Aorta (tissue), 5 donors: ENCODE measurements at places on chromosomes 16 and 17. TPM values are rescaled to one million over a fixed set of nuclear protein-coding genes. Genes with fewer than 3 reads are reported as not detected.

The CACNG4 gene
- not detected for total RNA-seq

The DNAH3 gene
- not detected for total RNA-seq

The TLCD3B gene
- total RNA-seq = not detected

DNA sequence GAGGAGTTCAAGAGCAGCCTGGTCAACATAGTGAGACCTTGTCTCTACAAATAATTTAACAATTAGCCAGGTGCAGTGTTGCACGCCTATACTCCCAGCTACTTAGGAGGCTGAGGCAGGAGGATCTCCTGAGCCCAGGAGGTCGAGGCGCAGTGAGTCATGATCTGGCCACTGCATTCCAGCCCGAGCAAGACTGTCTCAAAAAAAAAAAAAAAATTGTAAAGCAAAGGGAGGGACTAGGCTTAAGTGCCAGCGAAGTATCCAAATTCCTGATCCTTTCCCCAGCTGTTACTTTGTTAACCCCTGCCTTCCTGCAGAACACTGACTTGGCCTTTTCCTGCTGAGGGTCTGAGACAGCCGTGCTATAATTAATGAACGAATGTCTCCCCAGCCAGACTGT is 2.7 kb downstream of the GDPD3 start:
- no peak overlapping the region for H3K27ac ChIP-seq
- no peaks in the 10 kb centered on the region for H3K27me3 ChIP-seq
- no peaks in the 10 kb centered on the region for H3K4me1 ChIP-seq
- DNase-seq = no peak
- H3K36me3 ChIP-seq = peaks cover 2% of the 10 kb centered on the region

- no peaks in the 10 kb centered on the region for H3K27me3 ChIP-seq
- DNase-seq = peak; percentile 86
- peak overlapping the region; percentile 32 for H3K27ac ChIP-seq
- H3K36me3 ChIP-seq = no peaks in the 10 kb centered on the region
Observed at GRCh38 chr17:42287305-42287976, 857 bp upstream of the STAT5A start.

The GJD3 gene
- 1.8 TPM for total RNA-seq

DNA sequence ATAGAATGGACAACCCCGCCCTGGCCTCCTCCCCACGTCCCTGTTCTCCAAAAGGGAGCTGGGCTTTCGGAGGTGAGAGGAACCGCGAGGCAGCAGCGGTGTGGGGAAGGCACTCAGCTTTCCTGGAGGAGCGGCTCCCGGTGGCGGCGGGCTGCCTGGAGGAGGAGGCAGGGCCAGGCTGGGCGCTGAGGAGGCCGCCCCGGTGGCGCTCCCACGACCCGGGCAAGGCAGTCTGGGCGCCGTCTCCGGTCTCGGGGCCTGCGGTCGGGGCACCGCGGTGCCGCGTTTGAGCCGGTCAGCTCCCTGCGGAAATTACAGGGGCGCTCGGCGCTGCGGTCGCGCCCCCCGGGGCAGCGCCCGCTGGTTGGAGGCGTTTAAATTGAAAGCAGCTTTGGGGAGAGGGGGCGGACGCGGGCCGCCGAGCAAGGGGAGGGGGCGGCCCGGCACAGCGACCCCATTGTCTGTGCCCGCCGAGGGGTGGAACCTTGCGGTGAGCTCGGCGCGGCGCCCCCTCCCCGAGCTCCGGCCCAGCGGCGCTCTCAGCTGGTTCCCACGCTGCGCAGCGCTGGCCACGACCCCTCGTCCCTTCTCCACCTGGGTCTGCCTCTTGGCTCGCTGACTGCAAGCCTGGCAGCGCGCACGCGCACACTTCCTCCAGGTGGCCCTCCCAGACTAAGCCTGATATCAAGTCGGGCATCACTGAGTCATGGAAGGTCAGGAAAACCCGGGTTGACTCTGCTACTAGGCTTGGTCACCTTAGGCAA is 58.7 kb upstream of the DLX4 start:
- no peak overlapping the region for H3K27ac ChIP-seq
- H3K36me3 ChIP-seq = no peaks in the 10 kb centered on the region
- H3K4me3 ChIP-seq = no peak overlapping the region
- H3K27me3 ChIP-seq = no peaks in the 10 kb centered on the region

The CFAP52 gene
- 0.39 TPM for total RNA-seq

DNA sequence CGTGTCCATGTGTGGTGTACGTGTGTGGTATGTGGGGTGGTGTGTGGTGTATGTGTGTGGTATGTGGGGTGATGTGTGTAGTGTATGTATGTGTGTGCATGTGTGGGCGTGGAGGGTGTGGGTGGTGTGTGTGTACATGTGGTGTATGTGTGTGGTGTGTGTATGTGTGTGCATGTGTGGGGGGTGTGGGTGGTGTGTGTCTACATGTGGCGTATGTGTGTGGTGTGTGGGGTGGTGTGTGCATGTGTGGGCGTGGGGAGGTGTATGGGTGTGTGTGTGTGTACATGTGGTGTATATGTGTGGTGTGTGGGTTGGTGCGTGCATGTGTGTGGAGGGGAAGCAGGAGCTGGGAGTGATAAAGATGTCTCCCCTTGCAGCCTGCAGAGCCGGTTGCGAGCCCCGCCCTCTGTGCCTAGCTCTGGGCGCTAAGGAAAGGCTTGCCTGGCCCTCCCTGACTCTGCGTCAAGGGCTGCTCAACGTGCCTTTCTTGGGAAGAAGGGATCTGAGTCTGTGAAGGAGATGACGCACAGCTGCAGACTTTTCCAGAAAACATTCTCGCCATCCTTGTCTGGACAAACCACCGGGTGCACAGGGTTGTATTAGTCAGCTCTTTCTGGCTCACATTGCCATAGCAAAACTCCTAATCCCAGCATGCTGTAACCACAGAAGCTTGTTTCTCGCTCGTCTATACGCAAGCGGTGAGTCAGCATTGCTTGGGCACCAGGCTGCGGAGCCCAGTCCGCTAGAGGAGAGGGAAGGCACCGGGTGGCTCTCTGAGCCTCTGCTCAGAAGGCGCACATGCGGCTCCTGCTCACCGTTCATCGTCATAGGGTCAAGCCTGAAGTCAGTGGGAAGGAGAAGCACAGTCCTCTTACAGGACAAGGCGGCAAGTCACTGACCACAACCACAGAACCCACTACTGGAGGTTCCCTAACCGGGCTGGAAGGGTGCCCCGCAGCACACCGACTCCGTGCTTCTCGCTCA is 2.0 kb upstream of the CD300H start:
- H3K4me1 ChIP-seq = no peaks in the 10 kb centered on the region
- no peaks in the 10 kb centered on the region for H3K27me3 ChIP-seq
- DNase-seq = peak; percentile 91
- no peaks in the 10 kb centered on the region for H3K36me3 ChIP-seq
- no peak overlapping the region for H3K4me3 ChIP-seq
- no peak overlapping the region for H3K27ac ChIP-seq

GRCh38 chr17:7480089-7480384 is 606 bp upstream of the ZBTB4 start:
- no peaks in the 10 kb centered on the region for H3K4me1 ChIP-seq
- peak overlapping the region; percentile 93 for H3K4me3 ChIP-seq
- H3K27ac ChIP-seq = peak overlapping the region; percentile 78
- peaks cover 1% of the 10 kb centered on the region for H3K27me3 ChIP-seq
- H3K36me3 ChIP-seq = no peaks in the 10 kb centered on the region
- no peak for DNase-seq

The ZMYND15 gene
- total RNA-seq = 7.7 TPM

DNA sequence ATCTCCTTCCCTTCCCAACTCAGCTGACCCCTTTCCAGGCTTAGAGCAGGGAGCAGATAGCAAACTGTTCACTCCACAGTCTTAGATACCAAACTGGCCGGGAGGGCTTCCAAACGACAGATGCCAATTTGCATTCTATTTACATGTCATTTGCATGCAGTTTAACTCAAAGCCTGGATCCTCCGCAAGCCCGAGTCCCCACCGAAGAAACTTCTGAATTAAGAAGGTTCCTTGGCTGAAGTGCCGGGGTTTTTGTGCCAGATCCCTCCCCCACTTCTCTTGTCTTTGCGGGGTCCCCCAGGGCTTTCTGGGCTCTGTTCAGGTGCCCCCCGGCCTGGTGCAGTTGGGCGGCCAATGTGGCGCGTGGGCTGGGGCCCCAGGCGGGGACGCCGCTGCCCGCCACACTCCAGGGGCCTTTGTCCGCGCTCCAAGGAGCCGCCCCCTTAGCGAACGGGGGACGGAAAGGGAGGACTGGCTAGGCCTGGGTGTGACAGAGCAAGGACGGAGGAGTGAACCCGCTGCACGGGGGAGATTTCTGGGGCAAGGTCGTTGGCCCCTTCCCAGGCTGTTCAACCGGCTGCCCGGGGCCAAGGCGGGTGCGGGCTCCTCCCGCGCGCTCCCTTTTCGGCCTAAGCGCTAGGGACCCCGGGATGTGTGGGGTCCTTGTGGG is 1.2 kb downstream of the GPRC5B start:
- peak; percentile 80 for DNase-seq
- no peaks in the 10 kb centered on the region for H3K36me3 ChIP-seq
- H3K27ac ChIP-seq = no peak overlapping the region
- no peaks in the 10 kb centered on the region for H3K4me1 ChIP-seq
- peak overlapping the region; percentile 46 for H3K4me3 ChIP-seq

GRCh38 chr17:7850701-7851437 is 4.0 kb upstream of the TMEM88 start:
- no peak overlapping the region for H3K4me3 ChIP-seq
- H3K27ac ChIP-seq = no peak overlapping the region
- H3K4me1 ChIP-seq = no peaks in the 10 kb centered on the region
- peaks cover 2% of the 10 kb centered on the region for H3K36me3 ChIP-seq
- DNase-seq = no peak

GRCh38 chr16:53565296-53565863 is 62.4 kb upstream of the AKTIP start:
- no peak for DNase-seq
- no peaks in the 10 kb centered on the region for H3K4me1 ChIP-seq
- H3K36me3 ChIP-seq = no peaks in the 10 kb centered on the region
- no peak overlapping the region for H3K4me3 ChIP-seq

GRCh38 chr17:48462946-48463345 is 32.9 kb upstream of the SKAP1 start:
- H3K4me3 ChIP-seq = no peak overlapping the region
- H3K27me3 ChIP-seq = no peaks in the 10 kb centered on the region
- DNase-seq = no peak
- no peaks in the 10 kb centered on the region for H3K4me1 ChIP-seq
- H3K27ac ChIP-seq = no peak overlapping the region
- H3K36me3 ChIP-seq = no peaks in the 10 kb centered on the region

The TNK1 gene
- total RNA-seq = 2.4 TPM

- peak; percentile 33 for DNase-seq
- H3K36me3 ChIP-seq = peaks cover 7% of the 10 kb centered on the region
- no peak overlapping the region for H3K4me3 ChIP-seq
- H3K4me1 ChIP-seq = no peaks in the 10 kb centered on the region
Observed at GRCh38 chr17:47816947-47817346, 4.6 kb downstream of the OSBPL7 start.

DNA sequence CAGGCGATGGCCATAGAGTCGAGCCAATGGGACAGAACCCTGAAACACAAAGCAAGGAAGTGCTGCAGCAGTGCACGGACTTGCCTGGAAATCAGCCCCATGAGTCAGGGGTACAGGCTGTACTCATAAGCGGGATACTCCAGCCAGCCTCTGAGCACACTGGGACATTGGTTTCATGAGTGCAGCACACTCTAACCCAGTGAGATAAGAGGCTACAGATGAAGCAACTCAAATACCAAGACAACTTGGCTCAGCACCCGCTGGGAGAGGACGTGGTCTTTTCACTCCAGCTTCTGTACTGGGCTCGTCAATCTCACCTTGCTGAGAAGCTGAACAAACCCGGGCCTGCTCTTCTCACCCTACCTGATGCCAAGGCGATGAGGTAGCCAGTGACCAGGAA is 98.2 kb downstream of the AXIN2 start:
- no peak overlapping the region for H3K4me3 ChIP-seq
- peak; percentile 81 for DNase-seq
- no peak overlapping the region for H3K27ac ChIP-seq
- no peaks in the 10 kb centered on the region for H3K36me3 ChIP-seq

DNA sequence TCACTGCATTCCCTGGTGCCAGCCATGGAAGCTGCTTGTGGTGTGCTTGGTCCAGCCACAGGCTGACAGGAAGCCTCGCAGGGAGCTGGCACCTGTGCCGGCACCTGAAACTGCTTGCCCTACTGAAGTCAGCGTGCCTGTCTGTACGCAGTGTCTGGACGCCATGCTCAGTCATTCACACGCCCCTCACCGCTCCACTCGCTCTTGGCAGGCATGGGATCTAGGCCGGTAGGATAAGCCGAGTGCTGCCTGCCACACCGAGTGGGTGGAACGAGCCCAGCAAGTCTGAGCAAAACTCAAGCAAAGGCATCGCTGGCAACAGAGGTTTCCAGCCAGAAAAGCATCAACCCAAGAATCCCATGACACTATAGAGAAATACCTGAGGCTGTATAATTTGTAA is 350.6 kb downstream of the CDH11 start:
- H3K36me3 ChIP-seq = no peaks in the 10 kb centered on the region
- no peak overlapping the region for H3K4me3 ChIP-seq
- no peak overlapping the region for H3K27ac ChIP-seq

- no peak overlapping the region for H3K4me3 ChIP-seq
- H3K27me3 ChIP-seq = no peaks in the 10 kb centered on the region
- H3K27ac ChIP-seq = no peak overlapping the region
- DNase-seq = no peak
- H3K4me1 ChIP-seq = no peaks in the 10 kb centered on the region
Observed at GRCh38 chr16:65739518-65739917, 617.7 kb upstream of the CDH11 start.

- no peak for DNase-seq
- no peaks in the 10 kb centered on the region for H3K4me1 ChIP-seq
- no peaks in the 10 kb centered on the region for H3K36me3 ChIP-seq
- no peak overlapping the region for H3K27ac ChIP-seq
- H3K4me3 ChIP-seq = no peak overlapping the region
- H3K27me3 ChIP-seq = no peaks in the 10 kb centered on the region
Observed at GRCh38 chr17:57285701-57286100, 29.4 kb downstream of the MSI2 start.

DNA sequence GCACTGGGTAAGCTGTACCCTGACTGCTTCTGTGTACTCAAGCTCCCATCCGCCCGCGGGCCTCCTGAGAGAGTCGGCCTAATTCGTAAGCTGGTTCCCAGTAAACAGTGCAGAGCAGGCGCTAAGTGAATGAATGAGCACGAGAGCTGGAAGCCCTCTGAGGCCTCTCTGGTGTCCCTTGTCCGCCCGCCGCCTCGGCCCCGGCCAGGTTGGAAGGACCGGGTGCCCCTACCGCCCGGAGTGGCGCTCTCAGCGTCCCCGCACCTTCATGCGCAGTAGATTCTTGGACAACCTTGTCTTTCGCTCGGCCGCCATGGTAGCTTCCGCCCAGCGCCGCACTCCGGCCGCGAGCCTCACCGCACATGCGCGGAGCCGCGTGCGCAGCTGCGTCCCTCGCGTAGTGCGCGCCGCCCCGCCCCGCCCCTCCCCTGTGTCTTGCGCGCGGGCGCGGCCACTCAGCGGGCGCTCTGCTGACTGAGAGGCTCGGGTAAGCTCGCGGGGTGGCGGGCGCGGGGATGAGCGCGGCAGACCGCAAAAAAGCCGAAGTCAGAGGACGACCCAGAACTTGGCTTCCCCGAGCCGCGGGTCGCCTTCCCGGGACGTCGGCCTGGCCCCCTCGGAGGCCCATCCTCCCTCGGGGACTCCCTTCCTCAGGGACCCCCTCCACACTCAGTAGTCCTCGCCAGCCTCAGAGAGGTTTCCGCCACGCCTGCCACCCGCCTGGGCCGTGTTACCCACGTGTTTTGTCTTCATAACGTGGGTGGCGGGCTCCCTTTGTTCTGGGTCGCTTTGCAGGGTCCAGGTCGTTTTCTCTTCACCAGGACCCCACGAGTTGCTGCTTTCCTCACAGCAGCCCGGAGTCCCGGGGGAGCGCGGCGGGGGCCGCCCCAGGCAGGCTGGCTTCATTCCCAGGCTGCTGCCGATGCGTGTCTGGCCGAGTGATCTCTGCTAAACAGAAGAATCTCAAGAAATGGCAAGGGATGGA is at the start of gene MPHOSPH6:
Gene MPHOSPH6 (minus strand): TSS at position 364 of the 985 bp plus-strand sequence. CDS start 49 bp downstream, at position 315.
- H3K4me3 ChIP-seq = peak within 1 kb of the TSS; percentile 63
- peak within 1 kb of the TSS; percentile 12 for H3K27ac ChIP-seq
- H3K27me3 ChIP-seq = no peaks in the 10 kb centered on the region
- DNase-seq = peak; percentile 93
